Glutamatergic neuron (in vitro differentiated cells): ENCODE measurements at places on chromosomes 13 and 19.
A peak's percentile ranks its signal among the peaks of the same experiment; 100 is the strongest.

DNA sequence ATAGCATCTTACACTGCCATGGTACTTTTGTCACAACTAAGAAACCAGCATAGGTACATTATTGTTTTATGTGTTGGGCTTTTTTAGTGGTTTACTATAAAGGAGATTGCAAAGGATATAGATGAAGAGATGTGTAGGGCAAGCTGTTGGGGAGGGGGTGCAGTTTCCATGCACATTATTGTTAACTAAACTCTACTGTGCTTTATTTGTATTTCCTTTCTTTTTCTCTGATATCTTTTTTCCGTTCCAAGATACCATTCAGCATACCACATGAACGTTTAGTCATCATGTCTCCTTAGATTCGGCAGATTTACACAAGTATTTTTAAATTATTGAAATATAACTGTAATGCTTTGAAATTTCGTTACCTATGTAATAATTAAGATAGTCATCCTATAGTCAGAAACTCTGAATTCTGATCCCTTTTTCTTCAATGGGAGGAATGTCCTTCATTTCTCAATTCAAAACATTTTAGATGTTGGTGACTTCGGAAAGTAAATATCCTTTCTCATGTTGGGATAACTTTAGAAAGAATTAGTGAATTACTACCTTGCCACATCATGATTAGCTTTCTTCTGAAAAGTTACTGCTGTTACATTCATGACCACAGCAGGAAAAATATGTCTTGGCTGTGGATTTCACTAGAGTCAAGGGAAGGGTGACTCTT, 82.8 kb downstream of the FRY start:
- no peak for DNase-seq

DNA sequence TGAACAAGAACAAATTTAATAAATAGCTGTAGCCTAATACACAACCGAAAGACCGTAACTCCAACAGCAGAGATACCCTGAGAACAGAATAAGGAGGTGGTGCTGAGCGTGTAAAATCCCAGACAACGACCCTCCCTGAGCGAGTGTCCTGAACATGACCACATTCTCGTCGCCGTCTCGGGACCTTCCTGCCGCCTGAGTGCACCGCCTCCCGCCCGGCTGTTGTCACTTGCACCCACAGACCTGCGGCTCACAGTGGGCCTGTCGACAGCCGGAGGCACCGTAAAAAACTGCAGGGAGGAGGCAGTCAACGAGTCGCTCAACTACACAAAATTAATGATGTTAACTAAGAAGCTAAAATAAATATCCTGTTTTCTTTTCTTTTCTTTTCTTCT, 35.8 kb upstream of the GRTP1 start:
- no peak for DNase-seq

GRCh38 chr13:49256841-49257240, 9.1 kb downstream of the CDADC1 start:
- no peak for DNase-seq

DNA sequence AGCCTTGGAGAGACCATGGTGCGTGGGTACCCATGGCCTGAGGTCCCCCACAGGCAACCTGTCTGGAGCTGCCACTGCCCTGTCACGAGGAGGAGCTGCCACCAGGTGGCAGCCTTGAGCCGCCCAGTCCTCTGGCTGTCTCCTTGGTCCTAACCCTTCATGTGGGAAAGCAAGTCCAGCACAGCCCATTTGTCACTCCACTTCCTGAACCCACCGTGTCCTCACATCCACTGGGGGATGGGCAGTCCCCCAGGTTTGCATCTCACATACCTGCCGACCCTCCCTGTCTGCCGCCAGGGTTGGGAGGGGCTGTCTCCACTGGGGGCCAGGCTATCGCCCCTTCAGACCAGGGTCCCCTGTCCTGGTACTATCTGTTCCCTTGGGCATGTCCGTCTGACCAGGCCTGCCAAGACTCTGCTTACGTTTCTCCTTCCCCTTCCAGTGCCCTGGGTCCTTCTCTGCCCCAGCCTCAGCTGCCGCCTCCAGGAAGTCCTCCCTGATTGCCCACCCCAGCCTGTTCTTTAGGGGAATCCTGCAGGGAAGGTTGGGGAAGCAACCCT, 4.5 kb downstream of the FAM174C start:
- DNase-seq: peak; percentile 89

DNA sequence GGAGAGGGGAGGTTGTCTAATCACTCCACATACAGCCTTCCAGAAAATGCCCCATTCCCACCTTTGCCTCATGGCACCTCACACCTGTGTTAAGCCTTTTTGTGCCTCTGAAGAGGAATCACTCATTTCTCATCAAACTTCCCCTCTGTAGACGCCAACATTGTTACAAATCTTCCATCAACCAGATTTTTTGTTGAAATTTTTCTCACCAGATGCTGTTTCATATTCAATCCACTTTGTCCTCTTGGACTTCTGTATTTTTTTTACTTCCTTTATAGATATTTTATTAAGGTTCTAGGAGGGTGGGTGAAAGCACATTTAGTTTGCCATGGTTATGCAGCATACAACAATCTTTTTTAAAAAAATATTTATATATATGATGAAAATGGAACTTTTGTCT, 74.0 kb downstream of the RUBCNL start:
- no peak for DNase-seq

GRCh38 chr19:7888145-7888825, at the start of gene LRRC8E:
TSS of gene LRRC8E (plus strand) at chr19:7888510. CDS start at chr19:7895604, 7,094 bp downstream.
- DNase-seq: peak; percentile 67

- no peak for DNase-seq
Observed at GRCh38 chr13:21615427-21615826, 11.5 kb upstream of the MICU2 start.

- peak; percentile 94 for DNase-seq
Observed at GRCh38 chr19:2983351-2984214, 6.2 kb downstream of the TLE6 start.

- no peak for DNase-seq
Observed at GRCh38 chr13:101120007-101120406, 296.3 kb downstream of the NALCN start.

DNA sequence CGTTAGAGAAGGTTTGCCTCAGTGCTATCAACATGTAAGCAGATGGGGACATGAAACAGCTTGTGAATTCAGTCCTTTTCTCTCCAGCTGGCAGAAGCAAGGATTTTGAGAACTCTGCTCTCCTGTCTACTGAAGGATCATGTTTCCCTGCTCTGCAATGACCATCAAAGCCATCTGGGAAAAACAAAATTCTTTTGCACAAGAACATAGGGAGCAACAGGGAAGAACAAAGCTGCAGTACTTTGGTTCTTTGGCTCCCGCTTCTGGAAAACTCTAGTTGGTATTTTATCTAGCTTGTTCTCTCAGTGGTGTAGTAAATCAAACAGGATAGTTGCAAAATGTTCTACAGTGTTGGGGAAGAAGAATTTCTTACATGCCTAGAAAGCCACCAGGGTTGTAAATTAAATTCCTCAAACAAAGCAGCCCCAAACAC, 270.4 kb downstream of the ENOX1 start:
- DNase-seq: no peak

- no peak for DNase-seq
Observed at GRCh38 chr13:51581148-51581820, 3.0 kb upstream of the WDFY2 start.

GRCh38 chr19:31378404-31378803, 29.2 kb upstream of the TSHZ3 start:
- no peak for DNase-seq

DNA sequence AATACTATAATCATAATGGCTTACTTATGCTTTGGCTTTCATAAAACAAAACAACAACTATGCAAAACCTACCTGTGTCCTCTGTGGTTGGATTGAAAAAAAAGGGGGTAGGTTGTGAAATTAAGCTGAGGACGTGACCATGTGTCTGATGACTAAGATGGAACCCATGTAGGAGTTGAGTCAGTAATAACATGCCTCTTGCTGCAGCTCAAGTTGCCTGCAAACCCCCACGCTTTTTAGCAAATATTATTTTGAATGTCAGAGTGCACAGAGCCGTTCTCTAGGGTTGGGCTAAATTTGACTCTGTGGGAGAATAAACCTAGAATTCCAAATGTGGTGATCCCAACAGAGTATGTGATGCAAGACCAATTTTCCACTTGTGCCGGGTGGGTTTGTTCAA, 209.3 kb downstream of the KCNRG start:
- DNase-seq: no peak

DNA sequence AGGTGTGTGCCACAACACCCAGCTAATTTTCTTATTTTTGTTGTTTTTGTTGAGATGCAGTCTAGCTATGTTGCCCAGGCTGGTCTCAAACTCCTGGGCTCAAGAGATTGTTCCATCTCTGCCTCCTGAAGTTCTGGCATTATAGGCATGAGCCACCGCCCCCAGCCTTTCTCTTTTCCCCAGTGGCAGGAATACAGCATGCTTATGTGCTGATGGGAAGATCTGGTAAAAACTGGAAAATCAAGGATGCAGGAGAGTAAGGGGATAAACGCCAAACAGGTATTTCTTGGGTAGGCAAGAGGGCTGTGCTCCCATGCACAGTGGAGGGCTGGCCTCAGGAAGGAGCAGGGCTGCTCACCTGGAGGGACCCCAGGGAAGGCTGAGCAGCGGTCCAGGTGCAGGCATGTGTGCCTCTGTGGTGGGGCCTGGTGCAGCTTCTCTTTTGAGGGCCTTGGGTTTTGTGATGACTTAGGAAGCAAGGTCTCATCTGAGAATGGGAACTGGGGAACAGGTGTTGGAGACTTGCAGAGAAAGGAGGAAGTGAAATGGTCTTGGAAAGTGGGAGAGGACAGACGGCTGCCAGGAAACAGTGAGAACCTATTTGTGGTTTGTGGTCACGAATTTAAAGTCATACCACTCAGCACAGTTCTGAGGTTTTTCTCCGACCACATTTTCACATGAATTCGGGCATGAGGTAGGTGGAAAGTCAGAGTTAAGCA, 106.5 kb downstream of the TEX26 start:
- DNase-seq: no peak

GRCh38 chr19:12801466-12802266, at the start of the genes PRDX2 and THSD8:
TSS of gene PRDX2 (minus strand) at chr19:12801800. CDS start at chr19:12801261, 539 bp downstream.
TSS of gene THSD8 (plus strand) at chr19:12802069. CDS start at chr19:12802072, 3 bp downstream.
- peak; percentile 88 for DNase-seq

- DNase-seq: no peak
Observed at GRCh38 chr13:24834902-24835510, 71.0 kb downstream of the RNF17 start.

GRCh38 chr13:95181586-95181985, 119.7 kb downstream of the ABCC4 start:
- DNase-seq: no peak

- no peak for DNase-seq
Observed at GRCh38 chr13:79191501-79191900, 214.6 kb downstream of the RBM26 start.

DNA sequence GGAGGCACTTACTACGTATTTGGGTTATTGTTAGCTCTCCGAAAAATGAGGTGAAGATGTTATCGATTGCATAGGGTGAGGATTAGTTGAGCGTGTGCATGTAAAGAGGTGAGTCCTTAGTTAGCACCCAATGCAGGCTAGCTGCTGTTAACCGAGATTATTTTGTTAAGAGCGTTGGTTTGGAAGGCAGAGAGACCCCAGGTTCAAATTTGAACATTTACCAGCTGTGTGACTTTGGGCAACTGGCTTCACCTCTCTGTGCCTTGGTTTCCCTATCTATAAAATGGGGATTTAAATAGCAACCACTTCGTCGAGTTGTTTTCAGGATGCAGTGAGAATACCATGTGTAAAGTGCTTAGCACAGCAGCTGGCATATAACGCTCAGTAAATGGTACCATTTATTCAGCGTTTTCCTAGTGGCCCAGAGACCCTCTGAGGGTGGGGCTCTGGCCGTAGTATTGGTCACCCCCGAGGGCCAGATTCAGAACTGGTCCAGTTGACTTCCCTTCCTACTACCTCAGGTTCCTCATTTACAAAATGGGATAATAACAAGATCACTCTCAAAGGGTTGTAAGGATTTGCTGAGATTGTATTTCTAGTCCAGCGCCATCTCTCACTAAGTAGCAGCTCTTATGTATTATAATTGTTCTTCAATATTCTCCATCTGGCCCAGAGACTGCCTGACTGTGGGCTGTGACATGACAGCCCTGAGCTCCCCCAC, 887 bp downstream of the SIPA1L3 start:
- no peak for DNase-seq

DNA sequence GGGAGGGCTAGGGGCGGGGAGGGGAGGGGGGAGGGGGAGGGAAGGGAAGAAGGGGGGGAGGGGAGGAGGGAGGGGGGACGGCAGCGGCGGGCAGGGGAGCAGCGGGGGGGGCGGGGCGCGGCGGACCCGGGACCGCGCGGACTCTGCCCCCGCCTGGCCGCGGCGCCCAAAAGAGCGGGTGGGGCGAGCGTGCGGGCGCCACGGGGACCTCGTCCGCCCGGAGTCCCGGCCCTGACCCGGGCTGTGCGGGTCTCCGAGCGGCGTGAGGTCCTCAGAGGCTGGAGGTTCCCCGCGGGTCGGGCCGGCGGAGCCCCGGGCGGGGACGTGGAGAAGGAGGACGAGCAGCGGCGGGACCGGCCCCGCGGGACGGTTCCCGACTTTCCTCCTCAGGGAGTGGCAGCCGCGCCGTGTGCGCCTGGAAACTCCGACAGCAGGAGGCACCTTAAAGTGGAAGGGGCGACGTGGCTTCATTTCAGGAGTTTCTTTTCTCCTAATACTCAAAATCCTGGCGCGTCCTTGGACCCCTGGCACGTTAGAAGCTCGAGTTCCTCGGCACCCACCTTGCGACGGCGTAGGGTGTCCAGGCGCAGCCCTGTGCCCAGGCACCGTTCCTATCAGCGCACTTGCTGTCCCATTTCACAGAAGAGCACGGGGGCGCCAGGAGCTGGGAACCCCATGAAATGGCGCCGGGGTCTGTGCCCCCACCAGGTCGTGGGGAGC, 518 bp upstream of the PLPP2 start:
- DNase-seq: no peak

- DNase-seq: peak; percentile 50
Observed at GRCh38 chr13:100537951-100538462, 50.6 kb downstream of the GGACT start.

- no peak for DNase-seq
Observed at GRCh38 chr19:47541518-47541917, 26.7 kb upstream of the NAPA start.

GRCh38 chr19:35000647-35001501, 751 bp downstream of the GRAMD1A start:
- peak; percentile 54 for DNase-seq

DNA sequence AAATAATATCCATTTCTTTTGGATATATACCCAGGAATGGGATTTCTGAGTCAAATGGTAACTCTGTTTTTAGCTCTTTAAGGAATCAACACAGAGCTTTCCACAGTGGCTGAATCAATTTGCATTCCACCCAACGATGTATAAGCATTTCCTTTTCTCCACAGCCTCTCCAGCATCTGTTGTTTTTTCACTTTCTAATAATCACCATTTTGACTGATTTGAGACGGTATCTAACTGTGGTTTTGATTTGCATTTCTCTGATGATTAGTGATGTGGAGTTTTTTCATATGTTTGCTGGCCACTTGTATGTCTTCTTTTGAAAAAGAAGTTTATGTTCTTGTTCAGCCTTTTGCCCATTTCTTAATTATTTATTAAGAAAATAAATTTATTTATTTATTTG, 352.2 kb upstream of the OBI1 start:
- no peak for DNase-seq

DNA sequence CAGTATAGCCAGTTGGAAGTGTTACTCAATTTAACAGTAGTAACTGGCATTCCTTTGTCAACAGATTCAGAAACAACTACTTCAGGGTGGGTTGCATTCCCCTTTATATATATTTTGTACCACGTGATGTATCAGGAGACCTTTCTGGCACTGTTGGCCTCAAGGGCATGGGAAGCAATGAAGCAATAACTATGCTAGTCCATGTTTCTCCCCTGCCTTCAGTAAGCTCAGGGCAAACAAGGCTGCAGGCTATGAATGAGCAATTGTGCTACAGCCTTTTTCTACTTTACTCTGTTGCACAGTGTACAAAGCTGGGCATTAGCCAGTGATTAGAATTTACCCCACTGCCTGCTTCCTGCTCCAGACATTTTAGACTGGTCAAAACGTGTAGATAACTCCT, 348.8 kb downstream of the GPC5 start:
- no peak for DNase-seq
